ENCODE measurements at places on chromosomes 12 and 14.

DNA sequence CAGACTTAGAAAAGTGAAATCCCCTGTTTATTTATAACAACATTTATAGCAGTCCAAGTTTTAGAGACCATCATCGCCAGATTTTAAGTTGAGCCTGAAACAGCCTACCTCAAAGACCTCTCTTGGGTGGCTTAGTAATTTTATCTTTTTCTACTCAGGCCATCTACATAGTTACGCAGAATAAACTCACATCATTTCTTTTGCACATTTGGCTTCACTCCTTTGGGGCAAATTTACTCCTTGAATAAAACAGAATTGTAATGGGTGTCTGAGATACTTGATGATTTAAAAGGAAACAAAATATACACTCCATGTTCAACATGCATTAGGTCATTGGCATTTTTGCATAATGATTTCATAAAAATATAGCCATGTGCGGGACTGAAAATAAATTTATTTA is 104.7 kb upstream of the TSPAN8 start:
- no peak for DNase-seq

DNA sequence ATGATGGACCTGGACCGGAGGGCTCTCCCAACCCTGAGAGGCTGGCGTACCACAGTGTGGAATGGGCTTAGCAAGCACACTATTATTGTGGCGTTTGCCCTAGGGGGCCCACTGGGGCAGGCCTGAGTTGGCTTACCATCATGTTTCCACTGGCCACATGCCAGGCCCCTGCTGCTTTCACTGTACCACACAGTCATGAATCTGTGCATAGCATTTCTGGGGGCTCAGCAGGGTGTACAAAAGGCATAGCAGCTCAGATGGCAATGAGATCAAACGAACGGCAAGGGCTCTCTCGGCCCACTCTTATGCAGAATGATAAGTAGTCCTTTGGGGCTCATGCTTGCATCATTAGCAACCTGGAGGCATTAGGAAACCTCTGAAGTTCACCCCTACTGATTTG is 137.0 kb upstream of the HIF1A start:
- no peak for DNase-seq

DNA sequence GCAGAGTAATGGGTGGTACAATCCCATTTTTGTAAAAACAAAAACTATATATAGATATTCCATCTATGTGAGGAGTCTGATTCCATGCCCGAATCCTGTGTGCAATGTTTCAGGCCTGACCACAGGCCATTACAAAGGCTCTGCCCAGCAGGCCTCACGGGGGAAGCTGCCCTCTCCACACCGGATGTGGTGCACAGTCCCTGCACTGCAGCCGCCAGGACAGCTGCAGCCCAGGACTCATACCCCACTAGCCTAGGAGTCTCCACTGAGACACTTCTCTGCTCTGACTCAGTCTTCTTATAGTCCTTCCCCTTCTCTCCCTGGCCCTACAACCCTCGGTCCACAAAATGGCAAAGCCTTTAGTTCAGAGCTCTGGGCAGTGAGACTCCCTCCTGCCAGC is 190.4 kb downstream of the PPM1H start:
- DNase-seq: peak; percentile 15

DNA sequence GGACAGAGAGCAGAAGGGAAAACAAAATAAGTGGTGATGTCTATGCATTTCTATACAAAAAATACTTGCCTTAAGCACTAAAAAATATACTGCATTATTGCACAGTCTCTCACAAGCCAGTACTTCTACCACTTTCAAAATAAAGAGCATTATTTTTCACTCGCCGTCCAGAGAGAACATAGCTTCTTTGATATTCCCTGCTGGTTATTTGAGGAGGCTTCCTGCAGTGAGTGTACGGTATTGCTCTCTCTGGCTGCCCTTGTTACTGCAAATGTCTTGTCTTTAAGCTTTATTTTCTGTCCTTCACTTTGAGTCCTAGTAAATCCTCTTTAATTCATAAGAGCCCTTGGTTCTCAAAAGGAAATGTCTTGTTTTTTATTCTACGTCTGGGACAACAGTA is 81.1 kb downstream of the EML1 start:
- no peak for DNase-seq

- no peak for DNase-seq
These were observed 47.5 kb downstream of the SCFD1 start for GRCh38 chr14:30669594-30669993.

GRCh38 chr14:37195327-37195726 is 2.4 kb upstream of the MIPOL1 start:
- peak; percentile 2 for DNase-seq

GRCh38 chr12:128968668-128969067 is 115.4 kb downstream of the GLT1D1 start:
- no peak for DNase-seq

- peak; percentile 91 for DNase-seq
These were observed 293.9 kb downstream of the KCNC2 start for GRCh38 chr12:74915718-74916117.

GRCh38 chr14:75167325-75167724 is 9.1 kb downstream of the TMED10 start:
- DNase-seq: no peak

GRCh38 chr12:62604373-62604772 is 137.7 kb downstream of the MON2 start:
- no peak for DNase-seq

GRCh38 chr14:78637908-78638475 is 467.8 kb downstream of the NRXN3 start:
- no peak for DNase-seq

DNA sequence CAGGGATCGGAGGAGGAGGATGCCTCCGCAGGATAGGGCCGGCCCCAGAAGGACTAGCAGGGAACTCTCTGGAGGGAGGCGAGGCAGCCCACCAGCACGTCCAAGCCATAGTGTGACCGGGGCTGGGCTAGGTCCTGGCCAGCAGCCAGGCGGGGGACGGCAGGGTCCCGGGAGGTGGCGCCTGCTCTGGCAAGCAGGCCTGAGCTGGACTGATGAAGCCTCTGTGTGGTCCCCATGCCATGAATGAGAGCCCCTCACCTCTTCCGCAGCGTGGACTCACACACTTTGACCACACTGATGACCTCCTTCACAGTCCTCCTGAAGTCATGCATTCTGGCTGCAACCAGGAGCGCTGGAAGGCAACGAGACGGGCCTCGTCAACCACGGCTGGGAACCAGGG is 19.8 kb upstream of the BTBD6 start:
- no peak for DNase-seq

DNA sequence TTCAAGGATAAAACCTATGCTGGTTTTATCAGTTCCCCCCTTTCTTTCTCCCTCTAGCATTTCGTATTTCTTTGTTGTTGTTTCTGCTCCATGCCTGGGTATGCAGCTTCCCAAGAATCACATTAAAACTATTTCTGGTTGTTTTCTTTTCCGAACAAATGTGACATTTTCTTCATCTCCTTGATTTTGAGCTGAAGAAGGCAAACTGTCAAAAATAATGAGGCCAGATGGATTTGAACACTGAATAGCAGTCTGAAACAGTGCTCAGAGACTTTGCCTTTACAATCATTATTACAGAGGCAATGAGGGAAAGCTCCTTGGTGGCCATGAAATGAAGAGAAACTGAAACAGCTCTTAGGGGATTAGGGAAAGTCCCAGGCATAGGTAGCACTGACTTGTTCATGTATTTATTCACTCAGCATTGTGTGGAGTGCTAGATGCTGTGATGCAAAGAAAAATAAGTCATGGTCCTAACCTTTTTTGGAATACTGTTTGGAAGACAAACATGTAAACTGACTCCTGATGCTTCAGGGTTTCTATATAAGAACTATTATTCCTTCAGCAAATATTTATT is 319.5 kb downstream of the FUT8 start:
- DNase-seq: no peak

GRCh38 chr14:93160353-93160801 is 24.3 kb downstream of the MOAP1 start:
- DNase-seq: peak; percentile 67

DNA sequence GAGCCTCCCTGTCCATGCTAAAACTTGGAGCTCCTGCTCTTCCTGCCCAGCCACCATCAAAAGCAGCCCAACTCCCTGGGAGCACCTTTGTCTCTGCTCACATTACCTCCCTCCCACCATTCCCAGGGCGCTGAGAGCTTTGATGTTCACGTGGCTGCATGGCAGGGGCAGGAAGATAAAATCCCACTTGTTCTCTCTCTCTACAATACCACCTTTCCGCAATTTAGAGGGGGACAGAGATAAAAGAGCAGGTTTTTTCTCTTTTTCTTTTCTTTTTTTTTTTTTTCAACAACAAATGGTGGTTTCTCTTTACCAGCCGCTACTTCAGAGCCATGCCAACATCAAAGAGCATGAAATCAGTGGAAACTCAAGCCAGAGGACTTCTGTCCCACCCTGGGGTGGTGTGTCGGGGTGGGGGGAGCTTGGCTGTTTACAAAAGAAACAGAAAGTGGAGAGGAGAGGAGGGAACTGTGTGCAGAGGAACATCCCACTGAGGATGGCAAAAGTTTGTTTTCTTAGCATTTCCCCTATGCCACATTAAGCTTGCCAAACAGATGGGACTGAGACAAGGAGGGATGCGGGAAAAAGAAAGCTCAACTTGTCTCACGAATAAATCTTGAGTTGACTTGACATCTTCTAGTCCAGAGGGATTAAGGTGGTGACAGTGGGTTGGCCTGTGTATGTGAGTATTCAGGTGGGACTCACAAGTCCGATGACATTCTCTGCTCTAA is 103.7 kb upstream of the NUDT4 start:
- no peak for DNase-seq

DNA sequence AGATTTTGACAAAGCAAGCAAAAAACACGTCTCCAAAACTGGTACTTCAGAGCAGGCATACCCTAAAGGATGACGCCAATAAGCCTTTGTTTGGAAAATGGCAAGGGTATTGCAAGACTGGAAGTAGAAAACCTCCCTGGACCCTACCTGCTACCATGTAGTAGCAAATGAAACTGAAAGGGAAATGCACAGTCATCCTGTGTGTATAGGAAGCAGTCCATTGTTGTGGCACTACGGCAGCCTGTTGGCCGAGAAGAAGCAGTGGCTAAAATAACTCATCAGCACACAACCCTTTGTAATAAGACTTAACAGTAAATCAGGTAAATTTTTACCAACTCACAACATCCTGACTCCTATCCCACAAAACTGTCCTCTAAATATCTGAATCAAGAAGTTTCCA is 386.4 kb downstream of the RGS6 start:
- DNase-seq: no peak

DNA sequence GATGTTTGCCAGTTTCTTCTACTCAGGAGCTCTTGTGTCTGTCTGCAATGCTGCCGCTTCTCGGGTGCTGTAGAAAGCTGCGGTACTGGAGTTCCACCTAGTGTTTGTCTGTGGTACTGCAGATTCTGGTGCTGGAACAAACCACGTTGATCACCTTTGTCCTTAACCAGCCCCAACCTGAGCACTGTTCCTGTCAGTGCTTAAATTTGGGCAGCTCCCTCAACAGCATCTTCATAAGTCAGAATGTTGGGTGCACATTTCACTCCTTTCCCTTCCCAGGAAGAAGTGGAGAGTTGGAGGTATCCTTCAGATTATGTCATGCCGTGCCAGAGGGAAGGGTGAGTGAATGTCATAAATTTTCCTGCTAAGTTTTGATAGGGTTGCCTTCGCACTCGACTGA is 48.7 kb upstream of the LALBA start:
- DNase-seq: peak; percentile 85

GRCh38 chr14:71486279-71486678 is 445.9 kb upstream of the RGS6 start:
- DNase-seq: no peak

DNA sequence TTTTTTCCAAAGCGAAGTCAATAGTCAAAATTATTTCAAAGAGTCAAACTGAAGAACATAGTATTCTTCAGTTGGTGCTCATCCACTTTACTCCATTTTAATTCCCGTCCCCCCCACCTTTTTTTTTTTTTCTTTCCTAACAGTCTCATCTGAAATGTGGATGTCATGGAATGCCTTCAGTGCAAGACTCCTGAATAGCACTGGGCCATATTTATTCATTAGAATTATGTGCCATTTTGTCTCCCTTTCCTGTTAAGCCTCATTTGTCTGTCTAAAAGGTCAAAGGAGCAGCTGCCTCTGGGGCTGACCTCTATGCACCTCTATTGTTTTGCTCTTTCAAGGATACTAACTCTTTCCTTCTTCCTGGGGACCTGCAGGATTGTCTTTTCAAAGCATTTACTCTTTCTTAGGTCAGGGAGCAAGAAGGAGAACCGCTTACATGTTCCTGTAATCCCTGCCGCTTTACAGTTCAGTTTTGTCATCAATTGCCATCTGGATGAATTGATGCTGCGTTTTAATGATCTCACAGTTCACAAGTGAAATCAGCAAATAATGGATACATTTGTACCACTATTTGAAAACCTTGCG is 310.6 kb downstream of the NPAS3 start:
- no peak for DNase-seq

DNA sequence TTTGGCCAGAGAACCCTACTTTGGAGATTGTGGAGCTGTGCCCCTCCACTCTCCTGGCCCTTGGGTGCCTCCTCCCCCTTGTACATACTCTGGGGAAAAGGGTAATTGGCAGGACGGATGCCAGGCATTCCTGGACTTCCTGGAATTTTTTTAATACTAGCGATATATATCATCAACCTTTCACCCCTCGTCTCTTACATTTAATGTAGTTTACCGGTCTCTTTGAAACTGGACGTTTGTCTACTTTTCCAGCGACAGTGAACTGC is 767 bp upstream of the CRY1 start:
- no peak for DNase-seq

DNA sequence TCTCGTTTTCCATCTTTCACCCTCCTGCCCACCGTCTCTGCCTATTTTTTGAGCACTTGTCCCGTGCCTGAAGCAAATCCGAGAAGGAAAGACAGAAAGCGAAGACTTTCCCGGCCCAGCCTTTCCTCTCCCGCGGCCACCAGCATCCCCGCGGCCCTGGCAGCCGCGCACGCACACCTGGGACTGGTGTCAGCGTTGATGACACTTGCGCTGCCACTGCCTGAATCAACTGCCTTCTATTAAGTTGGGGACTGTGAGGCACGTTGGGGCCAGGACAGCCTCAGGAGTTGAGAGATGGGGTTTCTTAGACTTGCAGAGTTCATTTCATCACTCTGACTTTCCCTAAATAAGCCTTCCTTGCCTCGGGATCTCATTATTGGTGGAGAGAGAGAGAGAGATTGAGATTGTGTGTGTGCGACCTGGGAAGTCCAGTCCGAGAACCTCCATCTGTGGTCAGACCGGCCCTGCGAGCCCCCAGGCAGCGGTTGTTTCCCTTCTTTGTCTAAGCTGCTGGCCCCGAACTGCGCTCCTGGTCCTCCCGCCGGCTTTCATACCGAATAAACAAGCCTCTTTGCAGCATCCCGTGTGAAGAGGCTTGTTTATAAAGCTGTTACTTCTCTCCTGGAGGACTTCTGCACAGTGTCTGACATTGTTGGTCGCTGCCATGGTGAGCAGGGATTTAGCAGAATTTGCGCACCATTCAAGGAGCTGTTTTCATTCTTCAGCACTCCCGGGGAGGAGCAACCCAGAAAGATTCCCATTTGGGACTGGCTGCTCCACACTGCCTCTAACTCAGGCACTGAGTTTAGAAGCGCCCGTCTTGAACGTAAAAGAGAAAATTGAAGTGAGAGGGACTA is 1.5 kb downstream of the PDZRN4 start:
- no peak for DNase-seq

- peak; percentile 9 for DNase-seq
These were observed 280.1 kb downstream of the VRK1 start for GRCh38 chr14:97077253-97077653.

GRCh38 chr14:68250927-68251768 is 431.6 kb downstream of the RAD51B start:
- no peak for DNase-seq

GRCh38 chr12:46472893-46473633 is 100.5 kb upstream of the SLC38A2 start:
- peak; percentile 30 for DNase-seq
